ENCODE measurements at places on chromosomes 2 and 18. TPM values are rescaled to one million over a fixed set of nuclear protein-coding genes. Genes with fewer than 3 reads are reported as not detected.

Gene PPP1R1C
- 1.2 TPM for total RNA-seq

Gene PLEKHM3
- 15.3 TPM for total RNA-seq

Gene OSR1
- total RNA-seq: 0.29 TPM

Gene STEAP3
- total RNA-seq: 7.9 TPM

Gene RTKN
- 87.5 TPM for total RNA-seq

Gene CDH2
- total RNA-seq: 486 TPM

Gene C2orf81
- total RNA-seq: 3.2 TPM

Gene ASPRV1
- 0.91 TPM for total RNA-seq

Gene PAX3
- not detected for total RNA-seq

Gene FSHR
- total RNA-seq: 2.4 TPM

Gene UGT1A5
- total RNA-seq: not detected

Gene TSPYL6
- total RNA-seq: not detected

Gene CFC1
- 1.4 TPM for total RNA-seq

Gene OSBPL6
- total RNA-seq: 4.7 TPM

Gene CNRIP1
- total RNA-seq: not detected

Gene ADCYAP1
- total RNA-seq: not detected

Gene SERPINB4
- 0.54 TPM for total RNA-seq

Gene PLCD4
- total RNA-seq: 0.07 TPM

Gene IWS1
- total RNA-seq: 91.4 TPM

Gene ADI1
- 40.1 TPM for total RNA-seq

Gene SPHKAP
- 0.14 TPM for total RNA-seq

Gene CDK15
- total RNA-seq: 0.16 TPM

Gene TUBA4B
- total RNA-seq: not detected

Gene RAB6C
- total RNA-seq: 0.22 TPM

Gene EMX1
- total RNA-seq: 1.5 TPM

Gene MC4R
- total RNA-seq: not detected

Gene IL36A
- total RNA-seq: not detected

Gene RGPD6
- total RNA-seq: 49.0 TPM

Gene TDRD15
- total RNA-seq: 0.44 TPM

Gene DLGAP1
- total RNA-seq: 21.5 TPM

All from endodermal cell (in vitro differentiated cells).